ENCODE measurements at places on chromosomes 4 and X.

GRCh38 chrX:18351784-18352183 is 2.7 kb downstream of the SCML2 start:
- no peak for DNase-seq

GRCh38 chr4:95510145-95510544 is 38.6 kb downstream of the UNC5C start:
- DNase-seq = no peak

DNA sequence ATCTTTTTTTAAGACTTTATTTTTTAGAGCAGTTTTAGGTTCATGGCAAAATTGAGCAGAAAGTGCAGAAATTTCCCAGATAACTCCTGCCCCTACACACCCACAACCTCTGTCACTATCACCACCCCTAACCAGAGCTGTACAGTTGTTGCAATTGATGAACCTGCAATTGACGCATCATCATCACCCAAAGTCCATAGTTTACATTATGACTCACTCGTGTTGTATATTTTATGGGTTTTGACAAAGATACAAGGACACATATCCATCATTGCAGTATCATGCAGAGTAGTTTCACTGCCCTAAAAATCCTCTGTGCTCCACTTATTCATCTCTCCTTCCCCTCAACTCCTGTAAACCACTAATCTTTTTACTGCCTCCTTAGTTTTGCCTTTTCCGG is 34.5 kb upstream of the WAS start:
- DNase-seq = no peak

DNA sequence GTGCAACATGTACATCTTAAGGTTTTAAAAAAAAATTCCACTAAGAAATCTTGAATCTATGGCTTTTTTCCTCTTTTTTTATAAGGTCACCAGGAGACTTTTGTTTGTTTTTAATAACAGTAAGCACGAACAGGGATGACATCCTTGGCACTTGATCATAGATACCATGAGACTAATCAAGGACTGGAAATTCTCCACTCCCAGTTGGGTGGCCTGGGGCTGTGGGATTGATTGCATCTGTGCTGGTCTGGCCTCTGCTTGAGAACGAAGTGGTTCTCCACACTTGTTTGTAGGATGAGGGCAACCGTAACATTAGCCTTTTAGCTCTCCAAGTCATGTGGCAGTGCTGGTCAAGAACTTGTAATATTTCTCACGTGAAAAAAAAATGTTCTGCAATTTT is 35.4 kb downstream of the SNX25 start:
- DNase-seq = no peak

GRCh38 chr4:6892190-6892908 is 17.3 kb upstream of the TBC1D14 start:
- DNase-seq = no peak

- no peak for DNase-seq
Observed at GRCh38 chr4:105978684-105979296, 83.5 kb downstream of the NPNT start.

DNA sequence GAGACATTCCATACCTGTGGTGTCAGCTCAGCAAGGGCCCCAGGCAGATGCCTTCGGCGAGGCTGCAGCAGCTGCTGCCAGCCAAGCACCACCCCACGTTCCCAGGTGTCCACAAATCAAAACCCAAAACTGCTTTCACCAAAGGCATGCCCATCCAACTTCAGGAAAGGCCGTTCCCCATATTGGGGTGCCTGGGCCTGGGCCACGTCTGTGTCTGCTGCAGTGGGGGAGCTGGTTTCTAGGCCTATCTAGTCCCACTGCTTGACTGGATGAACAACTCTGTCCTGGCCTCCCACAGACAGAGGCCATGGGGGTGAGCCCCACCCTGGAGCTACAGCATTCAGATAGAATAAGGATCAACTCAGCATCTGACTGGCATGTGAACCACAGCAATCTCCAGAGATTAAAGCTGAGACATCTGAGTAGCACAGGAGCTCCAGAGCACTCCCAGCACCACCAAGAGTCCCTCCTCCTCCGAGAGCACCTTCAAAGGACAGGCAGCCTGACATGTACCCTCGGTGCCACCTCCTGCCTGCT is 37.0 kb downstream of the NAT8L start:
- DNase-seq = no peak

DNA sequence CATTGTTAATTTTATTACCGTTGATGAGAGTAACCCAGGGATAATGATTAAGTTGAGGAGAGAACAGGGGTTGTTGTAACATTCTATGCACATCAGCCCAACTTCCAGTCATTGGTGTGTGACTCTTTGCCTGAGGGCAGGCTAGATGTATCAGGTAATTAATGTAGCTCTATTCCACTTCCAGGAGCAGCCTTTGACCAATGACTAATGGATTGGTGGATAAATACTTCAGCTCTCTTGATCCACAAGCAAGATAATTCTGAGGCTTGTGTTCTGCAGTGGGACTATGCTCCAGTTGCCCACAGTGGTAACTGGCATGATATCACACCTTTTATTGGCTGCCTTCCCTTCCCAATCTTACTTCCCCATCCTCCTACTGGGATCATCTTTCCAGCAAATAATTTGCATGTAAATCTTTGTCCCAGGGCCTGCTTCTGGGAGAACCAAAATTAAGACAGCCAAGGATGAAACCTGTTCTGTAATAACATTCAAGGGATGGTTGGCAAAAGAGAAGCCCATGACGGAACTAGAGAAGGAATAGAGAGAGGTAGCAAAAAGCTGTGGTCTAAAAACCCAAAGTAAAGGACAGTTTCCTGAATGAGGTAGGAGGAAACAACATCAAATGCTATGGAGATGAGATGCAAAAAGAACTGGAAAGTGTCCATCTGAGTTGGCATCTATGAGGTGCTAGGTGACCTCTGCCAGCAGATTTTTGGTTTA is 241.4 kb upstream of the RPS6KA3 start:
- DNase-seq = no peak

GRCh38 chrX:7112071-7112470 is 35.4 kb upstream of the STS start:
- no peak for DNase-seq

Measured in GM12891 (cell line).